Renal cortical epithelial cell (primary cell): ENCODE measurements at places on chromosomes 5 and 9. TPM values are rescaled to one million over a fixed set of nuclear protein-coding genes. Genes with fewer than 3 reads are reported as not detected.
A peak's percentile ranks its signal among the peaks of the same experiment; 100 is the strongest.

- no peak for DNase-seq
Observed at GRCh38 chr5:146410272-146410671, 36.9 kb upstream of the TCERG1 start.

PTGDS gene
- 0.45 TPM in 1 of 2 replicates, not detected in the other for total RNA-seq

DNA sequence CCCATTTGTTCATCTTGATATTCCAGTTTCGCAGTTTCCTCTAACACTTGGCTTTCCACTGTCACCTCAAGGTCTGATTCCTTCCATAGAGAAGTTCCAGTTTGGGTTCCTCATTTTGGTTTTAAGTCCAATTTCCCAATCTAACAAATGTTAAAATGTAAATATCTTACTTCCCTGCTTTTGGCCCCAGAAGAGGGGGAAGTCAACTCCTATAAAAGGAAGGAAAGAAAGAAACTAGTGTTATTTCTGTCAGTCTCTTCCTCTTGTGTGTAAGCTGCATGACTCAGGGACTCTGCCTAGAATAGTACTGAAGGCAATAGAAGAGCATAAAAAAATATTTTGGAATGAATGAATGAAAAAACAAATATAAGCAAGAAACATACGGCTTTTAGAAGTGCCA, 127.5 kb upstream of the CCNG1 start:
- DNase-seq, result no peak

- DNase-seq, result no peak
Observed at GRCh38 chr9:37192803-37193202, 72.4 kb downstream of the ZCCHC7 start.

ZFP37 gene
- 1.6 and 5.2 TPM in 2 replicates for total RNA-seq

SCGB3A1 gene
- total RNA-seq, result not detected in 2 replicates

DNA sequence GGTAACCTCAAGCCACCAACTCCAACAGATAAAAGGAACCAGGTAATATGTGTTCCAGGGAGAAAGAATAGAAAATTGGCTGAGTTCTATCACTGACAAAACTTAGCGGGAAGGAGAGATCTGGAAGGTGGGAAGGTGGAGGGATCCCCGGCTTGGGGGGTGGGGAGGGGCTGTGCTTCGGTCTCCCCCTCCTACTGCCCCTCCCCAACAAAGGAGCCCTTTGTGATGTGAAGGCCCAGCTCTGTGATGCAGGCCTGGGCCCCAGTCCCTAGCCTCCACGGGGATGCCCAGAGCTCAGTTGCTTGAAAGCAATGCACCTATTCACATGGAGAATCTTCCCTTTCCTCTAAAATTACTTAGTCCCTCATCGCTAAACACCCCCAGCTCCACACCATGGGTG, 4.4 kb upstream of the ZNF484 start:
- DNase-seq, result no peak

GRCh38 chr5:149256451-149256850, 15.2 kb upstream of the AFAP1L1 start:
- DNase-seq, result peak; percentile 81

LCN15 gene
- not detected in 2 replicates for total RNA-seq

DNA sequence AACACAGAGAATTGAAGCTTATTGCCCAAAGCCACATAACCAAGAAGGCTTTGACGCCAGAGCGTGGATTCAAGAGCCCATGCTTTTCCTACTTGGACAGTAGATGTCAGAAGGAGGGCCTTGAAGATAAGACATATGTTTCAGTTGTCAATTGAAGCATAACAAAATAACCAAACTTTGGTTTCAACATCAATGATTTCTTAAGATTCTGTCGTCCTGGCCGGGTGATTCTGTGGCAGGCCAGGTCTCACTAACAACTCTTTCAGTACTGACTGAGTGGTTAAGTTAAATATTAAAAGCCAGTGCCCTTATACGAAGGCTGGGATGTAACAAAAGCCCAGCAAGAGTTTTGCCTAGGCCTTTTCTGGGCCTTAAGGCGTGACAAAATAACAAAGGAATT, 94.0 kb downstream of the RCL1 start:
- peak; percentile 98 for DNase-seq

TMEM252 gene
- 0.20 TPM in 1 of 2 replicates, not detected in the other for total RNA-seq

SV2C gene
- not detected in 2 replicates for total RNA-seq

DNA sequence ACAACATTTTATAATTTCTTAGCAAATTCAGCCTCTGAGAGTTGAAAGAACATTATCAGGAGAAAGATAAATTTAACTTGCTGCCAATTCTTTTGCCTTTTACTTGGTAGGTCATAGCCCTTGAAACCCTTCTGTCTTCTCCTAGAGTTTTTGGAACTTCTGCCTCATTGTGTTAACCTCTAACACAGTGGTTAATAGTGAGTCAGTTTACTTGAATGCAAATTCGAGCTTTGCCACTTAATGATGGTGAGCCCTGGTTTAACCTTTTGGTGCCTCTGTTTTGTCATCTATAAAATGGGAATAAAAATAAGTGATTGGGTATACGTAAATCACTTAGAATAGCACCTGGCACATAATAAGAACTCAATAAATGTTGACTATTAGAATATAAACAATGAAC, 1.8 kb upstream of the INIP start:
- peak; percentile 29 for DNase-seq

MOB3B gene
- total RNA-seq, result 0.87 and 1.4 TPM in 2 replicates

GRCh38 chr9:100052375-100052774, 46.4 kb downstream of the ERP44 start:
- no peak for DNase-seq

GRCh38 chr5:72121780-72122445, 14.6 kb downstream of the MAP1B start:
- no peak for DNase-seq

- DNase-seq, result no peak
Observed at GRCh38 chr5:15492545-15492944, 7.4 kb upstream of the FBXL7 start.

- peak; percentile 7 for DNase-seq
Observed at GRCh38 chr5:124783285-124783684, 36.8 kb upstream of the ZNF608 start.

DNA sequence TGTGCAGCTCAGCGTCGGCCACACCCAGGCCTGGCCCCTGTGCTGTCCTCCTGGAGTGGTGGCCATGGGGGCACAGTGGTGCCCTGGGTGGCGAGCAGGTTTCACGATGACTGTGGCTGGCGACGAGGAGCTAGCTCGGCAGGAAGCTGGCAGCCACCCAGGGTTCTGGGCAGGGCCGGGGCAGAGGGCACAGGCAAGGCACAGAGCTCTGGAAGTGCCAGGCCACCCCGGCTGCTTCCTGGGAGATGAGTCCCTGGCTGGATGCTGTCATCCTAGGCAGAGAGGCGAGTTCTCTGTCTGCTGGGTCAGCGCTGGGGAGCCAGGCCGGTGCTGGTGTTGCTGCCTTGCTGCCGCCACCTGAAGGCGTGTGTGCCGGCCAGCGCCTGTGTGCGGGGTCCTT, 51.7 kb downstream of the RXRA start:
- DNase-seq, result peak; percentile 31

ARHGEF39 gene
- 0.25 and 9.9 TPM in 2 replicates for total RNA-seq

FCN1 gene
- not detected in 2 replicates for total RNA-seq

IL9 gene
- total RNA-seq, result not detected in 2 replicates

GRCh38 chr5:120297616-120298015, 166.5 kb upstream of the PRR16 start:
- DNase-seq, result no peak

DNA sequence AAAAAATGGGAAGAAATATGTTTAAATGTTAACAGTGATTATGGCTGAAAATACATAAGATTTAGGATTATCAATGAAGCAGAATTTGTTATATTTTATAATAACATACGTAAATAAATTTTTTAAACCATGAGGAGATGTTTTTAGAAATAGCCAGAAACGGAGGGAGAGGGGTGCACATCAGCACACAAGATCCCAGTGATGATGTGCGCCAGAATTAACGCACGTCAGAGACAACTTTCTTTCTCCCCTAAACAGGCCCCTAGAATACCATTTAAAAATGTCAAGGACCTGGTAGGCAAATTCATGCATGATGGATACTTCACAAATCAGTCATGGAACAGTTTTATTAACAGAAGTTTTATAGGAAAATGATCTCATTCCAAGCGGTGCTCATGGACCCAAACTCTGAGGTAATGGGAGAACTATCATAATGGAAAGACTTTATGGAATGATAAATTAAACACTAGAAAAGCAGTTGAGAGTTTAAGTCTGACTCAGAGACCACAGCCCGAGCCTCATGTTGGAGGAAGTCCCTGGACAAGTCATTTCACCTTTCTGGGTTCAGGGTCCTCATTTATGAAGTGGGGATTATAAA, 258.9 kb upstream of the GAS1 start:
- DNase-seq, result no peak
